Fibroblast of skin of left quadriceps (primary cell): ENCODE measurements at places on chromosomes 12 and 14.
A peak's percentile ranks its signal among the peaks of the same experiment; 100 is the strongest.

GRCh38 chr12:77878901-77879300 is 48.2 kb downstream of the NAV3 start:
- DNase-seq = no peak

GRCh38 chr14:51474854-51475253 is 176.9 kb upstream of the FRMD6 start:
- no peak for DNase-seq

GRCh38 chr12:31900271-31900670 is 58.9 kb upstream of the RESF1 start:
- DNase-seq = no peak

GRCh38 chr14:95465358-95465757 is 51.1 kb downstream of the SYNE3 start:
- no peak for DNase-seq

- DNase-seq = no peak
Observed at GRCh38 chr12:26027401-26027800, 68.9 kb downstream of the RASSF8 start.

- peak; percentile 34 for DNase-seq
Observed at GRCh38 chr14:60179431-60179869, 14.3 kb upstream of the DHRS7 start.

DNA sequence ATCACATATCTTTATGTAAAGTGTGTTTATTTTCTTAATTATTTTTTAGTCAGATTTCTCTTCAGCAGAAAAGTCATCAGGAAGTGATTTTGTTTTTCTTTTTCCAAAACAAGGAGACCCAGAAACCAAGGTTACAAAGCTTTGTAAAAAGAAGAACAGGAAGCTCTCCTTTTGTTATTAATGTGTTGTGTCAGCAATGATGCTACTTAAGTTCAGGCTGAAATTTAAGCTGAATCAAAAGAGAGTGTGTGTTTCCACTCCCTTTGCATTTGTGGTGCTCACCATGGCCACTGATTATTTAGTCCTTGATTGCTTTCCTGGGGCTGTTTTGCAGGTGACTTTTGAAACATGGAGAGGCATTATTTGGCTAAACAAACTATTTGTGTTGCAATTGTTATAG is 155.3 kb upstream of the ATP2B1 start:
- no peak for DNase-seq

DNA sequence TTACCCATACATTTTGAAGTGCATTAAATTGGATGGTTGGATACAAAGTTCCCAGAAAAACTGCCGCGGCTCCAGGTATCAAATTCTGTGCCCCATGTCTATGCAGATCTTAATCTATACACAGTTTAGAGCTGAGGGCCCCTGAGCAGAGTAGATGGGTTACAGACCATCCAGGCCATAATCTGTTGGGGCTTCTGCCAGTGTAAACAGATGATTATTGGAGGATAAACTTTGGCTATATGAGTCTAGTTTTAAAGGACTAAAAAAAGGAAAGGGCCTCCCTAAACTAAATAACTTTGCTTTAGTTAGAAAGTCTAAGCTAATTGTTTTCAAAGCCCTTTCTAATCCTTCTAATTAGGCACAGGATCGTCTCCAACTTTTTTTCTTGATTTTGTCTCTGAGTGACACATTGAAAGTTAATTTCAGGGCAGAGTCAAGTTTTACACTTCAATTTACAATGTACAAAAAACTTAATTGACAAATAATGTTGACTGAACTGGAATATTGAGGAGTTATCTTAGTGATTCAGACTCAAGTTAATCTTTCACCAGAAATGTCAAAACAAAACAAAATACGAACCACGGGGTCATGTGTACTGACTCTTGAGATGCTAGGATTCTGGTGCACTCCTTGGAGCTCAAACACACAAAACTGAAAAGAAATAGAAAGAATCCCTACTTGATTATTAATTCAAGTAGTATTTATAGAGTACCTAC is 133.9 kb upstream of the SCAF11 start:
- no peak for DNase-seq

DNA sequence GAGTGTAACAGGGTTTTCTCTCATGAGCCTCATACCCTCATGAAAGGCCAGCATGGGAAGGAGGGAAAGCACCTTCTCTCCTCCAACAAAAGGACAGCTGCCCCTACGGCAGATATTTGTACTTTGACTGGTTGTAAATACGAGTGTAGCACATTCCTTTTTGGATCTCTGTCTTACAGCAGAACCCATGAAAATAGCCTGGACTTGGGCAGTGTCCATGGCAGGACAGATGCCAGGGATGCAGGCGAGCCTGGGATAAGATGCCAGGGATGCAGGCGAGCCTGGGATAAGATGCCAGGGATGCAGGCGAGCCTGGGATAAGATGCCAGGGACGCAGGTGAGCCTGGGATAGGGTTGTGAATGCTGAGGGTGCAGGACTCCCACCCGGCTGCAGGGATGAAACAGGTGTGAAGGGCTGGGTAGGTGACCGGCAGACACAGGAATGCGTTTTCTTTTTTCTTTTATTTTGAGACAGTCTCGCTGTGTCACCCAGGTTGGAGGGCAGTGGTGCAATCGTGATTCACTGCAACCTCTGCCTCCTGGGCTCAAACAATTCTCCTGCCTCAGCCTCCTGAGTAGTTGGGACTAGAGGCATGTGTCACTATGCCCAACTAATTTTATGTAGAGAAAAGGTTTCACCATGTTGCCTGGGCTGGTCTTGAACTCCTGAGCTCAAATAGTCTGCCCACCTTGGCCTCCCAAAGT is 120.0 kb downstream of the BEGAIN start:
- DNase-seq = no peak

DNA sequence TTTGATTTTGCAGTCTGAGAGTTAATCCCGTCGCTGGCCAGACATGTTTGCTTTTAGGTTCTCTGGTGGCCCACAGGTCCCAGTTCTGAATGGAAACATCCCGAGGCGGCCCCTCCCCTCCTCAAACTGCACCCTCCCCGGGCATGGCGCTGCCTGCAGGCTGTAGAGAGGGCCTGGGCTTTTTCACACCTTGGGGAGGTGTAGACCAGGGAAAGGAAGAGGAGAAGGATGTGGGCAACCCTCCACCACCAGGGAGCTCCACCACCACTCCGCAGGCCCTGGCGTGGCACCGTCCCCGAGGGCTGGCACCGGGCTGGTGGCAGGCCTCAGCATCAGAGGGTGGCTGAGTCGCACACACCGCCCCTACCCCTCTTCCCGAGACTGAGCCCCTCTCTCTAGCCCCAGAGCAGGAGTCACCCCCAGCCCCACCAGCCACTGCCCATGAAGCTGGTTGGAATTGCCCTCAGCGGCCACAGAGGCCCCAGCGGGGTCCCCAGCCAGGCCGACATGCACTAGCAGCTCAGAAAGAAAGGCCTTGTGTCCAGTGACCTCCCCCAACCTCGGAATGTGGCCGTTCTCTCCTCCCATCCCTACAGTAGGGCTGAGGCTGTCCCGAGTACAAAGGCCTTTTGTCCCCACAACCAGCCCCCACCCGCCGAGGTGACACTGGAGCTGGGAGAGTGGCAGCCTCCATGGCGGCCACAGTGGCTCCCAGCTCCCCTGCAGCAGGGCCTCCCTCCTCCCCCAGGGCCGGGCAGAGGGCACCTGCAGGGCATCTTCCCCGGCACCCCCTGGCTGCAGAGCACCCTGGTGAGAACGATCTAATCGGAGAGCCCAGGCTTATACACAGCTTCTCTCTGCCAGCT is 23.5 kb upstream of the INF2 start:
- no peak for DNase-seq

GRCh38 chr14:37094502-37094901 is 77.9 kb downstream of the SLC25A21 start:
- DNase-seq = no peak

DNA sequence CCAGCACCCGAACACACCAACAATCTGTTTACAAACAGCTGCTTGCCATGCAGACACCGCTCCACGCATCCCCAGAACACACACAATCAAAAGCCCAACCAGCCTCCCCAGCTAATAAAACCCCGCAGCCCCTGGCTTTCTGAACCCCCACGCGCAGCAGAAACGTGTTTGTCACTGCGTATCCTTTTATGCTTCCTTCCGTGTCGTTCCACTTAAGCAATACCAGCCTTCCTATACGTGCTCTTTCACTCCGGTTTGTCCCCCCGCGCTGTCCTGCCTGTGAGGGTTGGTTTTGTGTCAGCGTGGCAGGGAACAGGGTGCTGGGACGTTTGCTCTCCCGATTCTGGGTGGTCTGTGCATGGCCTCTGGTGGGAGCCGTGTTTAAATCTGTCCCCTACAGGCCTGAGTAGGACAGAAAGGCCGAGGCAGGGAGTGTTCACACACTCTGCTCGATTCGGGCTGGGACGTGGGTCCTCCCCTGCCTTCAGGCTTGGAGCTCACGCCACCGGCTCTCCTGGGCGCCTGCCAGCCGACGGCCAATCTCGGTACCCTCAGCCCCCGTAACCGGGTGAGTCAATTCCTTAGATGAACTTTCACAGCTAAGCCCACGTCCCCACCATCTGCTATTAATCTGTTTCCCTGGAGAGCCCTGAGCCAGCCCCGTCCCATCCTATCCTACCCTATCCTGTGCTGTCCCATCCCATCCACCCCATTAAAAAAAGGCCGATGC is 60.0 kb downstream of the NOC4L start:
- DNase-seq = no peak

- no peak for DNase-seq
Observed at GRCh38 chr12:108832208-108832607, 25.2 kb downstream of the SSH1 start.

DNA sequence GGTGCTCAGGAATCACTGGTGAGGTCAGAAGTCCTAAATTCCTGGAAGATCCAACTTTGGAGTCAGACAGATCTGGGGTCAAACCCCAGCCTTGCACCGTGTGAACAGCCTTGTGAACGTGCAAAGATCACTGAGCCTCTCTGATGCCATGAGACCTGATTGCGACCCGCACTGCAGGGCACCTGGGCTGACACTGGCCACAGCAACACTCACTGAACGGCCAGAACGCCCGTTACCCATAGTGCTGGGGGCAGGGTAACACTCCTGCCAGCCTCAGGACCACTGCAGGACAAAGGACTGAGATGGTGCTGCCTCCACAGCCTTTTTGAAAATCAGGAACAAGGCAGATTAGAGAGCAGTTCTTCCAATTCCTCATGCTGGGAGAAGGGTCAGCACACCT is 28.3 kb downstream of the CHGA start:
- no peak for DNase-seq

GRCh38 chr14:33483541-33483940 is 467.3 kb downstream of the EGLN3 start:
- DNase-seq = no peak

DNA sequence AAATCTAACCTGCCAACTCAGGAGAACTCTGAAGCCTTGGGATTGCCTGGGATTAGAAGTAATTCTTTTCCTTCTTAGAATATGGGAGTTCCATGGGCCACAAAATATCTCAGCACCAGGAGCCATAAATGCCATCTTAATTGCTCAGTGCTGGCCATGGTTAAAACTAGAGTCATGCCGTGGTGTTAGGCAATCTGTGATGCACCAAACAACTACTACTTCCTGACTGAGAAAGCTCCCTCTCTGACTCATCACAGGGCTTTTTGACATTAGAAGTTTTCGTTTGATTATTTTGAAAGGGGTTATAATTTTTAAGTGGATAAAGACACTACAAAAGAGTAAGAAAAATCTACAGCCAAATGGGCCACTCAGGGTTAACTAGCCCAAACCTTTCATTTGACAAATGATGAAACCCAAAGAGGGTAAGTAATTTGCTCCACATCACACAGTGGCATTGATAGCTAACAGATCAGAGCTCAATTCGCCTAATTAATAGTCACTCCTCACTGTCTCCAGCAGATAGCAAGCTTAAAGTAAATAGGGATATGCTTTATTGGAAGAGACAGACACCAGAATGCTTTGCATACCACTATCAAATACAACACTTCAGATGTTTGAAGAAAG is 377.3 kb downstream of the EMP1 start:
- peak; percentile 72 for DNase-seq

DNA sequence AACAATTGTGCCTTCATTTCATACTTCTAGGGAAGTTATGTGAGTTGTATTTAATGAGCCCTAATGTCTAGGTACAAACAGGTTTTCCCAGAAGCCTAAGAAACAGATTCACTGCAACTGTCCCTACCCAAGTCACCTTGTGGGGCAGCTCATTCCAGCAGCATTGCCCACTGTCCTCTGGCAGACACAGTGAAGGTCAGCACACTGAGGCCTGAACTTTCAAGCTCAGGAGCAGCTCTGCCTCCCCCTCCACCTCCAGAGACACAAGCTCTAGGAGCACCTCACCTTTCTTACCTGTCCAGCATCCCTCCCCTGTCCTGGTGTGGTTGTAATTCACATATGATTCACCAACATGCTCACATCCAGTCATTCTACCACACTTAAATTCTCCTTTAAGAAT is 15.7 kb downstream of the UBE3B start:
- no peak for DNase-seq

DNA sequence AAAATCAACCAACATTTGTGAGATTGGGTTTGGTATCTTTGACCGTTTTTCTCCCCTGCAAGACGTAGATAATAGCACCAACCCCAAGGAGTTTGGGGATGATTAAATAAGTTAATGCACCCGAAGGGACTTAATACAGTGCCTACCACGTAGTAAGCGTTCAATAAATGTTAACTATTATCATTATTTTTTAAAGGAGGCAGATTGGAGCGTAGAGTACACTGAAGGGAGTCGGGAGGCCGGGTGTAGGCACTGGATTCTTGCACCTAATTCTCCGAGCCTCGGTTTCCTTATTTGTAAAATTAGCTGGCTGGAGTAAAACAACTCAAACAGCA is 367 bp upstream of the FRS2 start:
- DNase-seq = no peak

DNA sequence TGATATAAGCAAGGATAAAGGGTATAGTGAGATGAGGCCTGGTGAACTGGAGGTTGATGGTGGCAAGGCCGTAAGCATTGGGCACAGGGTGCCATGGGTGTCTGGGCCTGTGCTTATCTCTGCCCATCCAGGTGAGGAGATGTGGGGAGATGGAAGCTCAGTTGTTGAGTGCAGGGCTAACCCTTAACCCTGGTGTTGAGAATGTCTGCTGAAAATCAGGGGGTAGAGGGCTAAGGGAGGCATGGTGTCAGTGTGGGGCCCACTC is 86.1 kb downstream of the SYNE2 start:
- no peak for DNase-seq

GRCh38 chr14:56358851-56359614 is 220.6 kb upstream of the TMEM260 start:
- DNase-seq = no peak

- DNase-seq = no peak
Observed at GRCh38 chr14:67395876-67396189, 16.1 kb downstream of the PLEK2 start.

- no peak for DNase-seq
Observed at GRCh38 chr12:120055231-120056000, 61.1 kb downstream of the RAB35 start.

- DNase-seq = peak; percentile 52
Observed at GRCh38 chr12:56630180-56630632, at the start of gene BAZ2A. Gene BAZ2A, minus strand, starts transcription at chr12:56630326. Its CDS starts 12,796 bp downstream, at chr12:56617530.

GRCh38 chr12:14901228-14901562 is 15.5 kb upstream of the MGP start:
- DNase-seq = no peak

DNA sequence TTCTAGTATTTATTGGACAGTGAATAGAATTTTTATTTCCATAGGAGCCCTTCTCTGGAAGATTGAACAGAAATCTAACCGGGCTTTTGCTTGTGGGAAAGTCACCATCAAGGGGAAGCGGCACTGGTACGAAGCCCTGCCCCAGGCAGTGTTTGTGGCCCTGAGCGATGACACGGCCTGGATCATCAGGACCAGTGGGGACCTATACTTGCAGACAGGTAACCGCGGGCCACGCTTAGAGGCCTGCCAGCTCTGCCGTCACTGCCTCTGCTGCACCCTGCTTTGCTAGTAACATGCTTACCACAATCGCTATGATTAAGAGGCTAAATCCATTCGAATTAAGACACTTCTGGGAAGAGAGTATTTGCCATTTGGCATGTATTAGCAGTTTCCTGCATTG is 69.2 kb downstream of the ANKRD9 start:
- DNase-seq = no peak
